ENCODE measurements at places on chromosomes 3 and 15.
A peak's percentile ranks its signal among the peaks of the same experiment; 100 is the strongest.

GRCh38 chr15:76235186-76235826 is 76.0 kb downstream of the ETFA start:
- peak; percentile 43 for DNase-seq

DNA sequence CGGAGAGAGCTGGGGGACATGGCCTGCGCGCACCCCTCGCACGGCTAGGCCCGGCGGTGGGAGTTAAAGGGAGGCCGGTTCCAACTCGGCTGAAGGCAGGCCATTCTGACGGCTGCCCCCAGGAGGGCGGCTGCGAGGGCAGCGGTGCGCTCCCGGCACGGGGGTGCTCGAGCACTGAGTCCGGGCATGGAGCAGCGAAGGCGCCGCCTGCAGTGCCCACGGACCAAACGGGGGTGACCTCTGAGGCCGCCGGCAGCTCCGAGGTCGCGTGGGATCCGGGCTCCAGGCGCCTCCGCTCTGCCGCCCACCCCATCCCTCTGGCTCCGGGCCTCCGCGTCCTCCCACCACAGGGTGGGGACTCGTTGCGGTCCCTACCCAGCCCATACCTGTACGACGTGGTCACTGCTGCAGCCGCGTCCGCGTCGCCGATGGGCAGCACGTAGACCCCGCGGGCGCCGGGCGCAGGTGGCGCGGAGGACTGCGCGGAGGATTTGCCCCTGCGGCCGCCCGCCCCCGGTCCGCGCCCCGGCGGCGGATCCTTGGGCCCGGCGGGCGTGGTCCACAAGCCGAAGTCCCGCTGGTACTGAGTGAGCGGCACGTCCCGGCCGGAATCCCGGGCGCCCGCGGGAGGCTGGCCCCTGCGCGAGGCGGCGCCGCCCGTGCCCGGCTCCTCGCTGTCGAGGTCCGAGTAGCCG is 469 bp downstream of the MAP6D1 start:
- no peak for DNase-seq

- no peak for DNase-seq
Measured at GRCh38 chr3:99373846-99374210, 264.6 kb upstream of the COL8A1 start.

DNA sequence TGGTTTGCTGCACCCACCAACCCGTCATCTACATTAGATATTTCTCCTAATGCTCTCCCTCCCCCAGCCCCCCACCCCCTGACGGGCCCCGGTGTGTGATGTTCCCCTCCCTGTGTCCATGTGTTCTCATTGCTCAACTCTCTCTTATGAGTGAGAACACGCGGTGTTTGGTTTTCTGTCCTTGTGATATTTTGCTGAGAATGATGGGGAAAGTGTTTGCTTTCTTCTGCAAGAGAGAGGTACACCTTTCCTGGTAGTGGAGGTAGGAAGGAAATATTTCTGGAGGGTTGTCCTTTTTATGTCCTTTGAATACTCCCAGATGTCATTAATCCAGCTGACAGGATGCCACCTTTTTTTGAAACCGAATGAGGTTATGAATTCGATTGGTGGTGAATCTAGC is 10.5 kb upstream of the SLC28A1 start:
- DNase-seq: no peak

GRCh38 chr3:59072681-59073080 is 22.9 kb upstream of the CFAP20DC start:
- DNase-seq: no peak

GRCh38 chr15:94174399-94174802 is 57.0 kb upstream of the MCTP2 start:
- DNase-seq: peak; percentile 50

DNA sequence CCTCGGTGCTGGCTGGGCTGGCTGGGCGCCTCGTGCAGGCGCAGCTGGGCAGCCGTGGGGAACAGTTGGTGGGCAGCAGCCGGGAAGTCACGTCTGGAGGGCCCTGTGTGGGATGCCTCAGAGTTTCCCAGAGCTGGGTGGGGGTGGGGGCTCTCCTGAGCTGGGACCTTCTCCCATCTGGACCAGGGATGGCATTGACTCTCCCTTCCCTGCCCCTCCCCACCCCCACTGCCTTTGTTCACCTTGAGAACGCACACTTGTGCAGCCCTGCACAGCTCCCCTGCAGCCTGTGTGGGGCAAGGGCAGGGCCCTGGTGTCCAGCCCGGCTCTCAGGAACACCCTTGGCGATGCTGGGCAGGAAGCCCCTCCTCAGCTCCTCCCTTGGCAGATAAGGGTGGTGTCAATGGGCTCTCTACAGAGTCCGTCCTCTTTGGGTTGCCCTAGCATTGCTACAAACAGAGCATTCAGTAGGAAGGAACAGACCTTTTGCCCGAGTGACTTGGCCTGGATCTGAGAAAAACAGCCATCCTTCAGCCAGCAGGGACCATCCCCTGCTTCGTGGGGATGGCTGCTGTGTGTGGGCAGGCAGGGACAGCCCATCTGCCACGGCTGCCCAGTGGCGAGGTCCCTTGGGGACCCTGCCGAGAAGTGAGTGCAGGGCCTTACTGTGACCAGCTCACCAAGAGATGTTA is 25.5 kb upstream of the KLF13 start:
- DNase-seq: peak; percentile 33

GRCh38 chr15:31345606-31346366 is 19.2 kb downstream of the KLF13 start:
- DNase-seq: peak; percentile 42

DNA sequence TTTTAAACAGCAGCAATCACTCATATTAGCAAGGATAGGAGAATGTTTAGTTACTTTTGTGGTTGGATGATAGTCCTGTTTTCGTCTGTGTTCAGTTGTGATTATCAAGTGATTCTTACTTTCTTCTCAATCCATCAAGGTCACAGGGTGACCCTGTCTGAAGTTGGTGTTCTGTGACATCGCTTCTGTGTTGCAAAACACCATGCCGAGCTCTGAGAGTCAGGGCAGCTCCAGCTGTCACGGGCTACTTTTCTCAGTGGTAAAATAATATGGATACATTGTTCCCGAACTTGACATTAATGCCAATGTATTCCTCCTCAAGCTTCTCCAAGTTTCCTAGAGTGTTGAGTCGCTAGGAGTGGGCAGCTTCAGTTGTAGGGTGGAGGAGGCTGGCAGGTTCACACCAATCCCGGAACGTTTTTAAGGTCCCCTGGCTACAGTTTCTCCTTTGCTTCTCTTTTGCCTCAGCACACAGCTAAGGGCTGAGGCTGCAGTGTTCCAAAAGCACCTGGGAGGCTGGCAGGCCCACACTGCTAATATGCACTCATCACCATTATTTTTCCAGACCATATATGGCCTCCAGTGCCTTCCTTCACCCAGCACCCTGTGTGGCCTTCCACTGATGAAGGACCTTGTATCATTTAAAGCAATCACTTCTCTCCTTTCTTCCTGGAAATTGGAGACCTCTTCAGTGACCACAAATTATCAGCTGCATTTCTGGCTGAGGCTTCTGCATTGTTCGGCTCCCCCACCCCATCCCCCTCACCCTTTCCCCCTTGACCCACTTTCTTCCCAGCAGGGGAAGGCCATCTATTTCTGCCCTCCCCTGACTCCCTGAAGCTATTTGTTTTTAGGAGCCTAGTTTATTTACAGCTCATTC is 25.8 kb downstream of the COLQ start:
- peak; percentile 23 for DNase-seq

DNA sequence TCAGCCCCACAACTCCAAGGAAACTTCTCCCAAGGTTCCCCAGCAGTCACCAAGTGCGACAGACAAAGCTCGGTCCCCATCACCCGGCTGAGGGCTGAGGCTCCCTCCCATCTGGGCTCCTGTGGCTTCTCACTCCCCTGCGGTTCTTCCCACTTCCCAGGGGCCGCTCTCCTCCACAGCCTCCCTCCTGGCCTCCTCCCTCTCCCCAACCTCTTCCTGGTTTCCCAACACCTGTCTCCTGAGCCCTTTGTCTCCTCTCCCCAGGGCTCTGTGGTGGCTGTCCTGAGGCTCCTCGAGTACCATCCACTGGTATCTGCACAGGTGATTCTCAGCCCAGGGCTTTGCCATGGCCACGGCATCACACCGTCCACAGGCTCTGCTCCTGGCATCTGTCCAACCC is 113.2 kb upstream of the NSMCE3 start:
- DNase-seq: no peak

GRCh38 chr3:104825116-104825515 is 541.6 kb upstream of the ALCAM start:
- no peak for DNase-seq

DNA sequence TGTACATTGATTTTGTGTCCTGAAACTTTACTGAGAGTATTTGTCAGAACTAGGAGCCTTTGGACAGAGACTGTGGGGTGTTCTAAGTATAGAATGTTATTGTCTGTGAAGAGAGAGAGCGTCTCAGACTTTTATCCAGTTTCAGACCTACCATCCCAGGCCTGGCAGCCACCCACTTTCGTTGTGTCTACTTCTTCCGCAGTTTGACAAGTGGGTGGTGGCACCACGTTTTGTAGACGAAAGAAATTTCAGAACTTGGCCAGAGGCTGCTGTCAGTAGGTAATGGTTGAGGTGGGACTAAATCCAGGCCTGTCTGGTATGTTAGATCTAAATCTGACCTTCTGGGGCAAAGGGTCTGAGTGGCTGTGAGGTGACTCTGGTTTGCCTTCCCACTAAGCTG is 13.4 kb upstream of the TRAK1 start:
- DNase-seq: no peak

DNA sequence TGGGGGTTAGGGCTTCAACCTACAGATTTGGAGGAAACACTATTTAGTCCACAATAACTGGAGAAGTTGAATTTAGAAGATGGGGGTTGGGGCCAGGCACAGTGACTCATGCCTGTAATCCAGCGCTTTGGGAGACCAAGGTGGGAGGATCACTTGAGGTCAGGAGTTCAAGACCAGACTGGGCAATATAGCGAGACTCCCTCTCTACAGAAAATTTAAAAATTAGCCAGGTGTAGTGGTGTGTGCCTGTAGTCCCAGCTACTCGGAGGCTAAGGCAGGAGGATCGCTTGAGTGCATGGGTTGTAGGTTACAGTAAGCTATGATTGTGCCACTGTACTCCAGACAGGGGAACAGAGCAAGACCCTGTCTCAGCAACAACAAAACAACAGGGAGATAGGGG is 5.0 kb upstream of the DYNLT2B start:
- no peak for DNase-seq

DNA sequence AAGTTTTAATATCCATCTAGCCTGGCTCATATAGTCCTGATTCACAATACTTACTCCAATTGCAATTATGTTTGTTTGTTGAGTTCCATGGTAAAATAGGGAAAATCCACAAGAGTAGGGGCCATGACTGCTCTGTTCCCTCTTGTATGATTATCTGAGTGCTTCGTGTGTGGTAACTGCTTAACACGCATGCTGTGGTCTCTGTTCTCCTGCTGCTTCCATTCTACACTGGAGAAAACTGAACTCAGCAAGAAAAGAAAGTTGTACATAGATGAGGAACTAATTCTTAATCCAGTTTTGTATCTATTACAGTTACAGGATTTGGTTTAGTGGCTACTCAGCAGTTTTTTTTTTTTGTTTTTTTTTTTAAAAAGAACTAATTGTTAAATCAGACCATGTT is 223.0 kb upstream of the SATB1 start:
- no peak for DNase-seq

GRCh38 chr3:196942915-196943277 is 568 bp upstream of the NCBP2 start:
- DNase-seq: no peak

DNA sequence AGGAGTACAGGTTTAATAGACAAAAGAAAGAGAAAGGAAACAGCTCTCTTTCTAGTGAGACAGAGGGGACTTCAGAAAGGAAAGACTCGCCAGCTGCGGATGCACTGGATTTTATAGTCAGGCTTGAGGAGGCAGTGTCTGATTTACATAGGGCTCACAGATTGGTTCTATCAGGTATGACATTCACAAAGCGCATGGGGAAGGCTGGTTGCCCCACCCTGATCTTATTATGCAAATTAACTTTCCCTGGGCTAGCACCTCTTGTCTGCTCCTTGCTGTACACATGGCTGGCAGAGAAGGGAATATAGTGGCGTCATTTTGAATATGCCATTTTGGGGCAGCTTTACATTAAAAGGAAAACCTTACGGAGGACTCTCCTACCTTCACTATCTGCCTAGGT is 938.4 kb upstream of the SEMA6D start:
- no peak for DNase-seq

DNA sequence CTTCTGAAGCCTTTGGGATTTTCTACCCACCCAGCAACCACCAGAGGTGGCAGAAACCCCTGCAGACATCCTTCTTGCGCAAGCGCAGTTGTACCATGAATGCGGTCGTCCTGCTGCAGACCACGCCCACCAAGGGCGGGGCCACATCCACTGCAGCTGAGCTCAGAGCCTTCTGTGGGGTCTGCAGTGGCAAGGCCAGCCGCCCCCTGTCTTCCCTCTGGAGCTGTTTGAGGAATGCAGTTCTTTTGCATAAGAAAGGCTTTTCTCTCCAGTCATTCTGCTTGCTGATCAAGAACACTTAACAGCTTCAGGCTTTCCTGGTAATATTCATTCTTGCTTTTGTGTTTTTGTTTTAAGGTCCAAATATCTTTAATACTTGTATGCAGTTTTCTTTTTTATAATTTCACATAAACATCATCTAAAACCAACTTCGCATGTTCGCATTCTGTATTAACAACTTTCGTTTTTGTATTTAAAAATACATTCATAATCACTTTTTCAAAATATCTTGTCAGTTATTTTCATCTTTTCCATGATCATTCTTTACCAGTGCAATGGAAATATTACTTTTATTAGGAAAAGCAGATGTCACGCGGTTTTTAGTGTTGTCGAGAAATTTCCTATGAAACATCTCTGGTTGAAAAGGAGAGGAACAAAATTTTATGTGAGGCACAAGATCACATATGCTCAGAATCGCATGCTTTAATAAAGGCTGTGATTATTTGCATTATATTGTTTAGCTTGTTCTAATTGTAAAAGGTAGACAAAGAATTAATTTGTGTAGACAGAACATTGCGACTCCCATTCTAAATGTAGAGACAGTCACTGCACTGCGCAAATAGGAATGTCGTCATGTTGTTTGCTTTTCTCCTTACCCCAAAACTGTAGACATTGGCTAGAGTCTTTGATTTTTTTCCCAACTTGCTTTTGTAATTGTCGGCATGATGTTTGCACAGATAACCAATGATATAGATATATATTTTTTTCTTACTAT is 98.1 kb upstream of the SNRPN start:
- DNase-seq: no peak

DNA sequence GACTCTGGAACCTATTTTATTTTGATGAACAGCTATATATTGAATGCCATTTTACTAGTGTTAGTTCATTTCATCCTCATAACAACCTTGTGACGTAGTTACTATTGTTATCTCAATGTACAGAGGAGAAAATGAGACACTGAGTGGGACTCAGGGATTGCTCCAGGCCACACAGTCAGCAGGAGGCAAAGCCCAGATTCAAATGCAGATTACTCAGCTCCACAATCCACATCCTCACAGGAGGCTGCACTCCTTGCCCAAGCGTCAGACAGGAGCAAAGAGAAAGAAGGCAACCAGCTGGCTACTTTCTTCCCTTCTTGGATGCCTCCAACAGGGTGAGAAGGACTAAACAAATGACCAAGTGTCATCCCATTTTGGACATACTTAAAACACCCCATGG is 92.0 kb upstream of the CCDC54 start:
- DNase-seq: no peak

- peak; percentile 57 for DNase-seq
Measured at GRCh38 chr3:10945683-10946287, 46.8 kb upstream of the SLC6A1 start.

- no peak for DNase-seq
Measured at GRCh38 chr3:25962255-25962654, 172.4 kb downstream of the OXSM start.

Measured in SJSA1 (cell line).